Activated CD4-positive, alpha-beta T cell treated with anti-CD3 and anti-CD28 coated beads, Interleukin-2, amount 10 ng/mL, durations not matched to agents 7 days and 5 days (primary cell): ENCODE measurements at places on chromosomes 16 and 17.
A peak's percentile ranks its signal among the peaks of the same experiment; 100 is the strongest.

- DNase-seq = no peak
Observed at GRCh38 chr17:74027444-74027843, 176.0 kb upstream of the RPL38 start.

DNA sequence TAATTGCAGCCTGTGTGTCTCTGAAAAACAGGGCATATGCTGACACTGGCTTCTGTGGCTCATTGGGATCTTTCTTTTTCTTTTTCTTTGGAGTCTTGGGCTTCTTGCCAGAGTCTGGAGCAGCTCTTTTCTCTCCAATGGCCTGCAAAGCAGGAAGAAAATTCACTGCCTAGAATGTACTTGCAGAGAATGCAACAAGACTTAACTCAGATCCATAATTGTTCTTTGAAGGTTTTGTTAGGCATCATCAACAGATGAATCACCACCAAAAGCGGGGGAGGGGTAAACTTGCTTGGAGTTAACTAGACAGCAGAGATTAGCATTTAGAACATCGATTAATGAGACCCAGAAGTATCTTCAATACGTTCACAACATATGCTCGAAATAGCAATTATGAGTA, 100.9 kb downstream of the TOX3 start:
- no peak for DNase-seq

DNA sequence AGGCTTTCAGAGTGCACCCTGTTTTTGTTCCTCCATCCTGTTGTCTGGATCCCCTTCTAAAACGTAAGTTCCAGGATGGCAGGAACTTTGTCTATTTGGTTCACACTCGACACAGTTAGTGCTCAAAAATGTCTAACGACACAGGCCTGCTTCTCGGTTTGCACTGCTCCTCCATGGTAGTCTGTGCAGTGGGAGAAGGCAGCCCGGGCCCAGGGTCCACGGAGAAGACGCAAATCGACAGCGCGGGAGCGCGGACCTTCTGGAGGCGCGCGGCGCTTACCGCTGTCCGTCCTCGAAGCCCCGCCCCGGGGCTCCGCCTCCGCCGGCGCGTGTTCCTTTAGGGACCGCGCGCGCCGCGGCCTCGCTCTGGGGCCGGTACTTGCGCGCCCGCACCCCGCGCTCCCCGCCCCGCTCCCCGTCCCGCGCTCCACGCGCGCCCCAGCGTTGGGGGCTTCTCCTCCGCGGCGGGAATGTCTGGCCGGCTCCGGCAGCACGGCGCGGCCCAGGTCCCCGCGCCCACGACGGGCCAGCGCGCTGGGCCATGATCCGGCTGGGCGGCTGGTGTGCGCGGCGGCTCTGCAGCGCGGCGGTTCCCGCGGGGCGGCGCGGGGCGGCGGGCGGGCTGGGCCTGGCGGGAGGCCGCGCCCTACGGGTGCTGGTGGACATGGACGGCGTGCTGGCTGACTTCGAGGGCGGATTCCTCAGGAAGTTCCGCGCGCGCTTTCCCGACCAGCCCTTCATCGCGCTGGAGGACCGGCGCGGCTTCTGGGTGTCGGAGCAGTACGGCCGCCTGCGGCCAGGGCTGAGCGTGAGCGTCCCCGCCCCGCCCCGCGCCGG, at the start of gene NT5M:
TSS of gene NT5M (plus strand) at position 364 of the 837 bp plus-strand sequence. CDS start at position 542, 178 bp downstream.
- peak; percentile 74 for DNase-seq

DNA sequence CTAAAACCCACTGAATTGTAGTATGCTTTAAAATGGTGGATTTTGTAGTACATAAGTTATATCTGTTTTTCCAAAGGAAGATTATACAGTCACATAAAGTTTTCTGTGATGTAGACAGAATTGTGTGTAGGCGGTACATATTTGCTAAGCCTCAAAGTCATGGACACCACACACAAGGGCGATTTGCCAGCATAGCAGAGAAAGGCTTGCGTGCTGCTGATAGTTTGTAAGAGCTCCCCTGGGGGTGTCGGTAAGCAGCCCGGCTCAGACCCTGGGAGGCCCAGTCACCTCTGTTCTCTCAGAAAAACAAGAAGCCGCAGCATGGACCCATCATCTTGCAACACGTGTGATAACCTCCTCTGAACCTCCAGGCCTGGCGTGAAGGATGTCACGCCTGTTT, 38.3 kb upstream of the AKTIP start:
- no peak for DNase-seq

DNA sequence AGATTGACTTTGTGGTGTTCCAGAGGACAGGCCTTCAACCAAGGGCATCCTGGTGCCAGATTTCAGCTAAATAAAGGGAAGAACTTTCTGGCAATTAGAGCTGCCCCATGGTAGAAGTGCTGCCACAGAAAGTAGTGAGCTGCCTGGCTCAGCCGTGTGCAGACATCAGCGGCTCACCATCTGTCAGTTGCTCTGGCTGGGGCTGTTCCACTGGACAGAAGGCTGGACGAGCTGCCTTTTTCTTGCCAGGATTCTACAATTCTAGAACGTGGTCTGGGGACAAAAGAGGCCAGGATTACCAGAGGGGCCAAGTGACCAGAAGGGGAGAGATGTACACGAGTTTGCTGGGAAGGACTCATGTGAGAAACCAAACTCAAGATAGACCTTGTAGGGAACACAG, 107.0 kb upstream of the RPL38 start:
- DNase-seq = no peak

DNA sequence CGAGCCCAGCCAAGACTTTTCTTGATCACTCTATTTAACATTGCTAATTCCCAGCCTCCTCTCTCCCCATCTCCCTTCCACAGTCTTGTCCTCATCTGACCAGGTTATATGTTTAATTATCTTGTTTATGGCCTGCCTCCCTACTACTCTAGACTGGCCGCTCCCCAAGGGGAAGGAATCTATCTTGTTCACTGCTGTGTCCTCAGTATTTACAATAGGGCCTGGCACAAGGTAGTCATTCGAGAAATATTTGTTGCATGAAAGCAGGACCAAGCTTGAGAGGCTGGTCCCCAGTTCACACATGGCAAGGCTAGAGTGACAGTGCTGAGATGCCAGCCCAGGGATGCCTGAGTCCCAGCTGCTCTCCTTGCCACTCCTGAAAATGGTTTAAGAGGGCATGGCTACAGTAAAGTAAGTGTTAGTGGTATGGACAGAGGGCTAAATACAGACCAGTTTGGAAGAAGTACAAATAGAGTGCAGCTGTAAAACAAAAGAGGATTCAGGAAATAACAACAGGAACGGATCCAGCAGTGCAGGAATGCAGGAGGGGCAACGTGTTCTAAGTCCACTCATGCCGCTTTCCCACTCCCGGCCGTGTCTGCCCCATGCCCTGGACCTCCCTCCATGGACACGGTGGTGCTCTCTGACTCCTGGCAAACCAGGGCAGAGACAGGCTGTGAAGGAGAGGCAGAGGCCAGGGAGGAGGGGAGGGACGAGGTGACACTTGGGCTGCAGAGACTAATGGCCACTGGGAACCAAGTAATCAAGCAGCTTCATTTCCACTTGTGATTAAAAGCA, 65.6 kb downstream of the TOM1L2 start:
- DNase-seq = no peak

DNA sequence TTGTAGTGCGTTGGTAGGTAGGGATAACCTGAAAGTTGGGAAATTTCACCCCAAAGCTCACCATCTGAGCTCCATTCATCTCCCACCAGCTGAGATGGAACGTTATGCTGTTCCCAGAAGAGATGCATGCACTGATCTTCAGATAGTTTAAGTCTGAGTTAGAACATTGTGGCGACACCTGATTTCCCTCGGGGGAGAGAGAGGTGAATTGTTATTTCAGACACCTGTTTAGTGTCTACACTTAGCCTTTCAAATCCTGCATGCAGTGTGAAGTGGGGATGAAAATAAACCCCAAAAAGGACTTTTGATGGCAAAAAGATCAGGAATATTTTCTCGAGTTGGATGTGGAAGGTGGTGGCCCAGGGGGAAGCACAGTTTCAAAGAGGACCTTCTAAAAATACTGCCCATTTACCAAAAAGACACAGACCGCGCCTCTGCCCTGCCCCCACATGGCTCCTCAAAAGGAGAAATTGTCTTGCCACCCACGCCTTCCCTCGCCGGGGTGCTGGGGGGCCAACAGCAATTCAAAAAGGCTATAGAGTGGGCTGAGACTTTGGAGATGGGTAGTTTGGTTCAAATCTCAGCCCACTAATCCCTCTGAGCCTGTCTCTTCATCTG, 11.4 kb downstream of the CIITA start:
- no peak for DNase-seq

GRCh38 chr16:21179126-21179982, 20.9 kb downstream of the LDAF1 start:
- no peak for DNase-seq
